ENCODE measurements at places on chromosomes 4 and X.

GRCh38 chrX:152520653-152521052, 69.5 kb upstream of the GABRA3 start:
- no peak for DNase-seq

DNA sequence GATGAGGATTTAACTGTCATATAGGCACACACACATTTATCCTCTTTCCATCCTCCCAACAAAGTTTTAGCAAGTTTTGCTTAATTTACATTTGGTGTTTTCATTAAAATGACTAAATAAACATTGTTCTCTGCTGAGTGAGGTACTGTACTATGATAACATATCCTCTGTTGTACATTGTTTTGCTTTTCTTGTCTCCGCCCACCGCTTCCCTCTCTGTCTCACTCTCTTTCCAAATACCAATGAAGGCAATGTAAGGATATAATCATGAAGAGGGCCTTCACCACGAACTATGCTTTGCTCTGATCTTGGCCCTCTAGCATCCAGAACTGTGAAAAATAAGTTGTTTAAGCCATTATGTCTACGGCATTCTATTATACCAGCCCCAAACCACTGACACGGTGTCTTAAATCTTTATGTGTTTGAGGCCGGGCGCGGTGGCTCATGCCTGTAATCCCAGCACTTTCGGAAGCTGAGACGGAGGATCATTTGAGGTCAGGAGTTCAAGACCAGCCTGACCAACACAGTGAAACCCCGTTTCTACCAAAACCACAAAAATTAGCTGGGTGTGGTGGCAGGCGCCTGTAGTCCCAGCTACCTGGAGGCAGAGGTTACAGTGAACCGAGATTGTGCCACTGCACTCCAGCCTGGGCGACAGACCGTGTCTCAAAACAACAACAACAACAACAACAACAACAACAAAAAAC, 65.3 kb downstream of the HPRT1 start:
- no peak for DNase-seq

DNA sequence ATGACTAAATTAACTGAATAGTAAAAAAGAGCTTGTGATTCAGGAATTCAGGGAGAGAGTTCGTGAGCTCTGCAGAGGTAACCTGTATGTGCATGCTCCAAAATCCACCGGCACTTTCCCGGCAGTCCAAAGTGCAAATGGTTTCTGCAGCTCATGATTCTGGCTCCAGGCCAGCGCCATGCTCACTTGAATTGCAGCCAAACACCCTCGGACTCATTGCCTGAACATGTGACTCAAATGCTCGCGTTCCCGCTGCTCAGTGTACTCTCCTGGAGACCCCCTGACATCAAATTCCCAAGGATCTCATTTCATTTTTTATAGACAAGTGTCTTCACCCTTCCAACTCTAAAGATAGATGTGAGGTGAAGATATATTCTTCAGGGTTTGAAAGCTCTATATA, 44.1 kb upstream of the SH3RF1 start:
- DNase-seq: peak; percentile 87

- DNase-seq: no peak
Measured at GRCh38 chrX:130114141-130114588, 3.9 kb upstream of the ELF4 start.

- no peak for DNase-seq
Measured at GRCh38 chrX:11386812-11387211, 93.6 kb downstream of the AMELX start.

DNA sequence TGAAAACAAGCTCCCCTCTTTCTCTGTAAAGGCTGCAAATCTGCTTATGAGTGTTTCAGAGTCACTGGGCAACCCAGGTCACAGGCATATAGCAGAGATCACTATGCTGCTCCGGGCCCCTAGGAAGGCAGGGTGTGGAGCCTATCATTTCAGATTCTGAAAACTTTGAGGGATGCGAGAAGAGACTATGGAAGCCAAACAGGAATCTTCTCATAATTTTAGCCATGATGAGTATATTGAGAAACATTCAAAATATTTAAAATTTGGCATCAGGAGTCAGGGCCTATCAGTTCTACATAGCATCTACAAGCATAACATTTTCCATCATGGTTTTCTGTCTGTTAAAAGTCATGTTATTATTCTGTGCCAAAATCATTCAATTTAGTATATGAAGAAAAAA, 61.7 kb upstream of the ATXN3L start:
- no peak for DNase-seq

GRCh38 chrX:68672581-68673318, 25.3 kb downstream of the STARD8 start:
- DNase-seq: no peak

DNA sequence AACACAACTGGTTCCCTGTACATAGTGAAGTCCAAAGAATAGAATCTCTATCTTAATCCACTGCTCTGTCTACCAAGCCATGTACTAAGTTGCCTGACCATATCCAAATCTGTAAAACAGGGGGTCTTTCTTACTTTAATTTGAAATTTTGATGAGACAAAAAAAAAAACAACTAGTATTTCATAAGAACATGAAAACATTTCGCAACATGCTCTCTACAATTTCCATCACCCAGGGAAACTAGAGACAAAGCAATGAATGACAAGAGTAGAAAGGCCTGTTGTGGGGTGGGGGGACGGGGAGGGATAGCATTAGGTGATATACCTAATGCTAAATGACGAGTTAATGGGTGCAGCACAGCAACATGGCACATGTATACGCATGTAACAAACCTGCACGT, 279.9 kb downstream of the PPP3CA start:
- DNase-seq: no peak

All from BE2C (cell line).